Stimulated activated CD4-positive, alpha-beta T cell treated with anti-CD3 and anti-CD28 coated beads, Interleukin-12 subunit alpha, Interleukin-12 subunit beta, amount 100 ng/mL, for 24 hours (primary cell): ENCODE measurements at places on chromosomes 11 and 22.

GRCh38 chr22:30824096-30824495 is 129.4 kb downstream of the OSBP2 start:
- no peak for DNase-seq

GRCh38 chr11:12762696-12763324 is 88.6 kb downstream of the TEAD1 start:
- DNase-seq, result no peak

DNA sequence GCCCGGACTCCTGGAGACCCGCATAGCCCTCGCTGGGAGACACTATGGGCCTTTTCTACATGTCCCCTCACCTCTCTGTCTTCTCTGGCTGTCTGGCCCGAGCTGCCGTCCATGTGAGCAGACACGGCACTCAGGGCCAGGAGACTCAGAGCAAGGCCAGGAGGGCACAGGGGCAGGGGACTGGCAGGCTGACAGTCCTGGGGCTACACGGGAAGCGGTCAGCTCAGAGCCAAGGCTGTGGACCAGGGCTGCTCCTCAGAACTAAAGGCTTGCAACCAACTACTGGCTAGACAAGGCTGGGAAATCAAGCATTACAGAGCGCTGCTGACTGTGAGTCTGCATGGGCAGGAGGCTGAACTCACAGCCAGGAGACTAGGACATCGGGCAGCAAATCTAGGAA is 56.1 kb upstream of the CDON start:
- DNase-seq, result no peak

DNA sequence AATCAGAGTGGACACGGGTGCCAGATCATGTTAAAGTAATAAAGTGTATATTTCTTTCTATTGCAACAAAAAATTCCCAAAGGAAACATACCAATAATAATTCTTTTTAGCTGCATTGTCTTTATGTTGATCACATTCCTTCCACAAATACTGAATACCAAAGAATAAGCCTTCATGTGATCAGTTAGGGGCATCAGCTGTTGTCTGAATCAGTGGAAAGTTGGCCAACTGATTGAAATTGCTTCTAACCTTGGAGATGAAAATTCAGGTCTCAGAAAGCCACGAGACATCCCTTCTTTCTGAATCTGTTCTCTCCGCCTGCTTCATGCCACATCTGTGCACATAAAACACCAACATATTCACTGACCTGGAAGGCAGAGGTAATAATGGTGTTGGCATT is 785.2 kb downstream of the KCNA4 start:
- no peak for DNase-seq

DNA sequence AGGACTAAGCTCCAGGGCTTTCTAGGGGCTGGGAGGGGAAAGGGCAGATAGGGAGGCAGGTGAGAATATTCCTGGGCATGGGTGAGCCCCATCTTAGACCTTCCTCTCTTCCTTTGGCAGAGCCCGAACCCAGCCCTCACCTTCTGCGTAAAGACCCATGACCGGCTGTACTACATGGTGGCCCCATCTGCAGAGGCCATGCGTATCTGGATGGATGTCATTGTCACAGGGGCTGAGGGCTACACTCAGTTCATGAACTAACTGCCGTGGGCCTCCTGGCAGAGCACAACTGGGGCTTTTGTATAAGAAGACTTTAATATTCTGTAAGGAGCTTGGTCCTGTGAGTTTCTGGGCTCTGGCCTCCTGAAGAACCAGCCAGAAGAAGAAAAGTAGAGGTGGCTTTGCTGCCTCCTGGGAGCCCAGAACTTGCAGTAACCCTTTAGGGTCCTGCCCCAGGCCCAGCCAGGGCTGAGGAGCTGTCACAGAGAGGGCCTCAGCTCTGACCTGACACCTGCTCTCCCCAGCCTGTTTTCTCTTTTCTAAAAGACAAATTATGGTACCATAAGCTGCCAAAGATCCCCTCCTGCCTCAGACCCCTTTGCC is 22.8 kb downstream of the TREH start:
- DNase-seq, result no peak

- DNase-seq, result no peak
These were observed 119.0 kb downstream of the LDLRAD3 start for GRCh38 chr11:36062796-36063365.

DNA sequence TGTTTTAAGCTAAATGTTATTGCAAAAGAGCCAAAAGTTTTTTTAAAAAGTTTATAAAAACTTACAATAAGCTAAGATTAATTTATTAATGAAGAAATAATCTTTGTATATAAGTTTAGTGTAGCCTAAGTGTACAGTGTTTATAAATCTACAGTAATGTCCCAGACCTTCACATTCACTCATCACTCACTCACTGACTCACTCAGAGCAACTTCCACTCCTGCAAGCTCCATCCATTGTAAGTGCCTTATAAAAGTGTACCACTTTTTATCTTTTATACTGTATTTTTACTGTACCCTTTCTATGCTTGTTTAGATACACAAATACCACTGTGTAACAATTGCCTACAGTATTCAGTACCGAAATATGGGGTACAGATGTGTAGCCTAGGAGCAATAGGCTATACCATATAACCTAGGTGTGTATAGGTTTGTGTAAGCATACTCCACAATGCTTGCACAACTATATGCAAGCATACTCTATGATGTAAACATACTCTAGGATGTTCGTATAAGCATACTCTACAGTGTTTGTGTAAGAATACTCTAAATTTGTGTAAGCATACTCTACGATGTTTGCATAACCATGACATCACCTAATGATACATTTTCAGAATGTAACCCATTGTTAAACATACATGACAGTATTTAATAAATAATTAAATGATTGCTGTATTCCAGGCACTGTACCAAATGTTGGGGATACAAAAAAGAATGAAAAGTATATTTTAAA is 953.0 kb downstream of the KCNA4 start:
- DNase-seq, result no peak

GRCh38 chr11:36139767-36140166 is 149.5 kb downstream of the COMMD9 start:
- no peak for DNase-seq

- no peak for DNase-seq
These were observed 40.7 kb upstream of the TIMP3 start for GRCh38 chr22:32760815-32761214.

DNA sequence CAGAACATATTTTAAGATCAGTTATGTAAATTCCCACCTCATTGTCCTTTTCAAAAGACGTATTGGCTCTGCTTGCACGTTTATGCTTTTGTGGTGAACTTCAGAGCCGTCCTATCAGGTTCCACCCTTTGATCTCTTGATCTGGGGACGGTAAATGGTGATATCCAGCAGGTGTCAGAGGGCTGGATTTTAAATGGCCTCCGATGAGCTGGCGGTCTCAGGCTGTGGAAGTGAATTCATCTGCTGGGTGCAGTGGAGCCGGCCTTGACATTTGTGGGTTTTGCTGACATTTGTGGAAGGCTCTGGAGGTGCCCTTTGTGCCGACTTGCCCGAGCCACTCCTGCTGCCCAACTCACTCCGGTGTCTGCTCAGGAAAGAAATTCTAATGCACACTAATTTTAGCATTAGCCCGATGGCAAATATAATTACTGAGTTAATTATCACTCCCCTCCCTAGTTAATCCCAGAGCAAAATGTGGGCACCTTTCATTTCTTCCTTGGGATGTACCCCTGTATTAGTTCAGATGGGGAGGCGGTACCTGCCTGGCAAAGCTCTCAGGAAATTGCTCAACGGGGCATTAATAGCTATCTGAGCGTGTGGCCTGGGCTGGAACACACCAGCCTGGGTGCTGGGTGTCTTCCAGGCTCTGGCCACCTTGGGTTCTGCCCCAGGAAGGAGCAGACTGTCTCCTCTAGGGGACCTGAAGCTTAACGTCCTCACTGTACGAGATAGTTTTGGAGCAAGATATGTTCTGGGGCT is 9.1 kb downstream of the LRP5 start:
- no peak for DNase-seq

DNA sequence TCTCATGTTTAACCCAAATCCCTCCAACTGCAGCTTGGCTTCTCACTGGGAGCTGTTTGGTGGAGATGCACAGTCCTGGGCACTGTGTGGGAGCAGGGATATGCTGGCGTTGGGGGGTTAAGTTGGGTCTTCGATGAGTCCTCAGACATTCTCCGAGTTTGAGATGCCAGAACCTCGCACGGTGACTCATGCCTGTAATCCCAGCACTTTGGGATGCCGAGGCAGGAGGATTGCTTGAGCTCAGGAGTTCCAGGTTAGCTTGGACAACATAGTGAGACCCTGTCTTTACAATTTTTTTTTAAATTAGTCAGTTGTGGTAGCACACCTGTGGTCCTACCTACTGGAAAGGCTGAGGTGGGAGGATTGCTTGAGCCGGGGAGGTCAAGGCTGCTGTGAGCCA is 20.7 kb downstream of the POU2F3 start:
- no peak for DNase-seq

- no peak for DNase-seq
These were observed 61.1 kb downstream of the GGTLC2 start for GRCh38 chr22:22705328-22706100.

GRCh38 chr22:38397189-38398085 is 57.6 kb downstream of the KCNJ4 start:
- no peak for DNase-seq

GRCh38 chr11:77779935-77780334 is 40.6 kb downstream of the RSF1 start:
- no peak for DNase-seq

GRCh38 chr22:40409613-40410113 is 39.3 kb downstream of the SGSM3 start:
- DNase-seq, result no peak

DNA sequence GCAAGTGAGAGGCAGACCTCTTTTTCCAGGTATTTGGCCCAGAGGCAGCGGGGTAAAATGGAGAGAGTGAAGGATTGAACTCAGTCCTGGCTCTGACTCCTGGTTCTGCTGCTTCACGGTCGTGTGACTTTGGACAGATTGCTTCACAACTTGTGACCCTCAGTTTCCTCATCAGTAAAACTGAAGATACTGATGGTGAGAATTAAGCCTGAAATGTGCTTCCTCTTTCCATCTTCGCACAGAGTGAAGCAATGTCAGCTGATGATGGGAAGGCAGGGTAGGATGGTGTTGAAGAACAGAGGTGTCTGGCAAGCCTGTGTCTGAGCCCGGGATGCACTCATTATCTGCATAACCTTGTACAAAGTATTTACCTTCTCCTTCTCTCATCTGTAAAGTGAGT is 59.0 kb downstream of the UBASH3B start:
- DNase-seq, result no peak

DNA sequence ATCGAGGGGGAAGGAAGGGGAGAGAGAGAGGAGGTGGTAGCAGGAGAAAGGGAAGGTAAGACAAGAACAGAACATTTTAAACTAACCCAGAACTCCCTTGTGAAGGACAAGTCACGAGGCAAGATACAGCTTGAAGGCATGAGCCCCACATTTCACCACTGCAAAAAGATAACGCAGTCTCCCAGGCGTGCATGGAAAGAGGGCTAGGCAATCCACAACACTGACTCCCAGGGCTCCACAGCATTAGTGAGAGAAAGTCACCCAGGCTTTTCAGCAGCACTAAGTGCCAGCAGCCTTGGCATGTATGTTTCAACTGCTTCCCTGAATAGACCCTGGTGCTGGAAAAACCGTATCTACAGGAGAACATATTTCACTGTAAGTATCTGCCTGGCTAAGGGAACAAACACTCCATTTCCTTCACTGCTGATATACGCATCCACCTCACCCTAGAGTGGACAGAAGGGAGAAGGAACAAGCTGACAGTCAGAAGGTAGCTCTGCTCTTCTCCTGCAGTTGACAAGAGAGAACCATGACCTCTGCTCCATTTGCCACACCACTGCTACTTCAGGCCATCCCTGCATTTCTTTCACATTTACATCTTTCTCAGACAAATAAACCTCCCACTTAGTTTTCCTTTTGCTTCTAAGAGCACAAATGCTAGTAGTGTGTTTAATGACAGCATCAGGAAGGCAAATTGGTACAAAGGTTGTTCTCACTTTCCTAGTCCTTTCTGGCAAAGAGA is 87.9 kb downstream of the AMBRA1 start:
- DNase-seq, result no peak

- no peak for DNase-seq
These were observed 26.5 kb downstream of the ABTB2 start for GRCh38 chr11:34331329-34331728.

GRCh38 chr22:46224044-46224897 is 25.8 kb downstream of the CDPF1 start:
- no peak for DNase-seq

- DNase-seq, result no peak
These were observed 25.4 kb downstream of the ATG13 start for GRCh38 chr11:46642627-46643335.

GRCh38 chr11:16093889-16094653 is 262.3 kb downstream of the SOX6 start:
- no peak for DNase-seq

- DNase-seq, result no peak
These were observed 1080.2 kb downstream of the OPCML start for GRCh38 chr11:132451942-132452601.

DNA sequence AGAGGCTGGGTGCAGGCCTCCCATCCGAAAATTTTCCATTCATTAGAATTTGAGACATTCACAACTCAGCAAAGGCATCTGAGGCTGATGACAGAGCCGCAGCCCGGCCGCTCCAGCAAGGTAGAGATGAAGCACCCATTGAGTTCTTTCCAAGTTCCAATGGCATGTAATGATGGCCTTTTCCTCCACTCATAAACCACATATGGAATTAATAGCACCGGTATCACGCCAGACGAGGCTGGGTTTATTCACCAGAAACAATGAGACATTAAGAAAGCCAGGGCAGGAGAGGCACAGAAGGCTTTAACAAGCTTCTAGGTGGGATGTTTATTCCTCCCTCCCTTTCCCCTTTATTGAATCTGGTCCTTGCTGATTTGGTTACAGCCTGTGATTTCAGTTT is 534.4 kb downstream of the MN1 start:
- DNase-seq, result no peak

DNA sequence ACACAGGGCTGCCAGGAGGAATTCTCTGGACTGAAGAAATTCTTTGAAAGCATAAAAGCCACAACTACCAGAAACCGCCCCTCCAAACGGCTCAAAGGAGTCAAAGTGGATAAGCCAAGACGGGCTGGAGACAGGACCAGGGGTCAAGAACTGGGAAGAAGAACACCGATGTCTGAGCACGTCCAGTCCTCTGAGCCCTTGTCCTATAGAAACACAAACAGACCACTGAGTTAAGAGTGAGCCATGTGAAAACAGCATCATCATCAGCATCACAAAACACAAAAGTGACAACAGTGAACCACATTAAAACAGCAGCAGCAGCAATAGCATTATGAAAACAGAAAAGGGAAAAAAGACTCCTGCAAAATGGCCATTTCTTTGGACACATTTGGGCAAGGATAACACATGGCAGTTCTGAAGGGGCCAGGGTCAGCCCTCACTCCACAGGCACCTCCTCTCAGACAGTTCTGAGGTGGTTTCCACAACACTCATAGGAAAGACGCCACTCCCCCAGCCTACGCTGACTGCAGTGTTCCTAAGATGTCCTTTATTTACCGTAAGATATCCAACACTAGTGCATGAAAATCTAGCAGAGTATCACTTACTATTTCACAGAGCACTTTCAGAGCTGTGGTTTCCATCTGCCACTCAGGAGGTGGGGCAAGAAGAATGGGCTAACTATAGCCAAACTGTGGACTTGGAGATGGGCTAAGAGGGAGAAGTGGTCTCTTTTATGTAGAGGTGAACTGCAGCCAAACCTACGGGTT is 28.6 kb upstream of the YPEL1 start:
- no peak for DNase-seq

GRCh38 chr22:39910876-39911613 is 10.2 kb downstream of the GRAP2 start:
- DNase-seq, result no peak
